ENCODE measurements at places on chromosomes 5 and 9. TPM values are rescaled to one million over a fixed set of nuclear protein-coding genes. Genes with fewer than 3 reads are reported as not detected.

DNA sequence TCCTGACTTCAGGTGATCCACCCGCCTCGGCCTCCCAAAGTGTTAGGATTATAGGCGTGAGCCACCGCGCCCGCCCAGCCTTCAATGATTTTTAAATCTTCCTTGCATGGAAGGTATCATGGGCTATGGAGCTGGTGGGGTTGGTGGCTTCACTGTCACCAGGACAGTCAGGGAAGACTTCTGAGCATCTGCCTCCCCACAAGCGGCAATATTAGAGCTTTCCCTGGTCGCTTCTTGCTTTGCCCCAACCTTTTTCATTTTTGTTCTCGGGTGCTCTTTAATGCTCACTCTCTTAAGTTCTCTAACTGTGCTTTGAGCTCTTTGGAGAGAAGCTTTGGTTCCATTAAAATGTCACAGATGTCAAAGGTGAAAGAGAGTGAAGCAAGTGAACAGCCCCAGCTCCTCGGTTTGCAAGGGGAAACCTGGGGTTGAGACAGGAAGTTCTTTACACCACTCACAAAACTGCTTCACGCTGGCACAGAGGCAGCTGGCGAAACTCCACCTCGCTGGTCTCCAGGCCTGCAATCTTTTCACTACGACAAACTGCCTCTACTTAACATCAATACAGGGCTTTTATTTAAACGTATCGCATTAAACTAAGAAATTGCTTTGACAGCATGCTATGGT lies 142.5 kb upstream of the RETREG1 start:
- no peak for DNase-seq

GRCh38 chr9:84502066-84502465 lies 161.5 kb upstream of the SLC28A3 start:
- DNase-seq = no peak

DNA sequence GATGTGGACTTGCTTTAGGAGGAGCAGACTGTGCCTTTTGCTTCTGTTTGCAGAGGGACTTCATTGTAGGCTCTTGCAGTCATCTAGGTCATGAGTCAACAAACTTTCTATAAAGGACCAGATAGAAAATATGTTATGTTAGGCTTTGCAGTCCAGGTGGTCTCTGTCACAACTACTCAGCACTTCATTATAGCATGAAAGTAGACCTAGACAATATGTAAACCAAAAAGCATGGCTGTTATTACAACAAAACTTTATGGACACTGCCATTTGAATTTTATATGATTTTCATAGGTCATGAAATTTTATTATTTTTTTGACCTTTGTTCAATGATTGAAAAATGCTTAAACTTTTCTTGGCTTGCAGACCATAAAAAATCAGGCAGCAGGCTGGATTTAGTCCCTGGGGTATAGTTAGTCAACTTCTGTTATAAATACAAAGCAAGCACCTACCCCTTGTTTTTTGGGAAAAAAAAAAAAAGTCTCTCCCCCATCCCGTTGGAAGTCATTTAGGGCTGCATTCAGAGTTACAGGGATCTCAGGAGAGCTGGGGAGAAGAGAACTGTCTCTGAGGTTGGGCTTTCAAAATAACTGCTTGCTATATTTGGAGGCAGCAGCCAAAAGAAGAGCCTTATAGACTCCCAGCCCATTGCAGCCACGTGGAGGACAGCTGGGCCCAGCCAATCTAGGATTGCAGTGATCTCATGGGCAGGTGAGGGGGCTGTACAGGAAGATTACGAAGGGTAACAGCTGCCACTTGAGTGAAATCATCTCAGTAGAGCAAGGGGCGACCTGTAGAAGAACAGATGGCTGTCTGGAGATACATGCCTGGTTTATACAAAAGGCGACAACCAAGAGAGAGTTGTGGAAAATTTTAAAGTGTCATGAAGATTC lies 136.6 kb upstream of the TNC start:
- no peak for DNase-seq

DNA sequence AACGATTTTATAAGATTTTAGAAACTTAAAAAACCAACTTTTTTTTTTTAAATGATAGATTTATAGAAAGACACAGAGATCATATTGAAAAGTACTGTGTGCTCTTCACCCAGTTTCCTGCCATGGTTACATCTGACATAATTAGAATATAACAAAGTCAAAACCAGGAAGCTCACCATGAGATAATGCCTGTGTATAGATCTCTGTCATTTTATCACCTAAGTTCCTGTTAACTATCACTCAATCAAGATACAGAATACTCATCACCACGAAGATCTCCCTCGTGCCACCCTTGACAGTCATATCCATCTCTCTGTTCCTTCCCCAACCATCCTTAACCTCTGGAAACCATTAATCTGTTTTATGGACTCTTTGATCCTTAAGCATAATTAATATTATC lies 39.1 kb downstream of the POC5 start:
- no peak for DNase-seq

DNA sequence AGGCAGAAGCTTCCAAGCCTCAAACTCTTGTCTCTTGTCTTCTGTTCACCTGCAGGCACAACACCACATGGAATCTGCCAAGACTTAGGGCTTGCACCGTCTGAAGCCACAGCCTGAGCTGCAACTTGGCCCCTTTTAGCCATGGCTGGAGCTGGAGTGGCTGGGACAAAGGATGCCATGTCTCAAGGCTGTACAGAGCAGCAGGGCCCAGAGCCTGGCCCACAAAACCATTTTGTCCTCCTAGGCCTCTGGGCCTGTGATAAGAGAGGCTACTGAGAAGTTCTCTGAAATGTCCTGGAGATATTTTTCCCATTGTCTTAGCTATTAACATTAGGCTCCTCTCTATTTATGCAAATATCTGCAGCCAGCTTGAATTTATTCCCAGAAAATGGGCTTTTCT lies 330.8 kb downstream of the DTWD2 start:
- DNase-seq = no peak

- DNase-seq = no peak
Measured at GRCh38 chr9:93205045-93205768, 21.3 kb downstream of the WNK2 start.

DNA sequence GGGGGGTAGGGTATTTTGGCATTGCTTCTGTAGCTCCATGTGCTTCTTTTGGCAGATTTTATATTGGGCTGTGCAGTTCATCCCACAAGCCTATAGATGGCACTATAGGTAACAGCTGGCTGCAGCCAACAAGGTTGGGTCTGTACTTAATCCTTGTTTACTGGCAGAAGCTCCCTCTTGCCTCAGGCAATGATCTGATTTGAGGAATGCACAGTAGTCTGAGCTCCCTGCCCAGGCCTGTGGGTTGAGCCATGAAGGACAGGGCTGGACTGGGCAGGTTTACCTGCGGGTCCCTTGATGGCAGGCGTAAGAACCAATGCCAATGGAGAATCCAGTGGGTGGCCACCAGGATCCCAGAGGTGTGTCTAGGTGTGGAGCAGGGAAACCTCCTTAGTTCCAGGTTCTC lies 11.7 kb upstream of the OR1J2 start:
- no peak for DNase-seq

GRCh38 chr9:137058521-137059234 lies 4.8 kb upstream of the ENTPD2 start:
- no peak for DNase-seq

Gene GLRA1
- not detected for total RNA-seq

Gene PTPRD
- 18.0 TPM for total RNA-seq

Gene BRINP1
- not detected for total RNA-seq

Data from mesenteric fat pad (tissue), 1 donor.